Hematopoietic multipotent progenitor cell treated with erythropoietin and hydrocortisone succinate and interleukin-3 and kit ligand, for 17 days (in vitro differentiated cells): ENCODE measurements at places on chromosomes 1 and 21.

DNA sequence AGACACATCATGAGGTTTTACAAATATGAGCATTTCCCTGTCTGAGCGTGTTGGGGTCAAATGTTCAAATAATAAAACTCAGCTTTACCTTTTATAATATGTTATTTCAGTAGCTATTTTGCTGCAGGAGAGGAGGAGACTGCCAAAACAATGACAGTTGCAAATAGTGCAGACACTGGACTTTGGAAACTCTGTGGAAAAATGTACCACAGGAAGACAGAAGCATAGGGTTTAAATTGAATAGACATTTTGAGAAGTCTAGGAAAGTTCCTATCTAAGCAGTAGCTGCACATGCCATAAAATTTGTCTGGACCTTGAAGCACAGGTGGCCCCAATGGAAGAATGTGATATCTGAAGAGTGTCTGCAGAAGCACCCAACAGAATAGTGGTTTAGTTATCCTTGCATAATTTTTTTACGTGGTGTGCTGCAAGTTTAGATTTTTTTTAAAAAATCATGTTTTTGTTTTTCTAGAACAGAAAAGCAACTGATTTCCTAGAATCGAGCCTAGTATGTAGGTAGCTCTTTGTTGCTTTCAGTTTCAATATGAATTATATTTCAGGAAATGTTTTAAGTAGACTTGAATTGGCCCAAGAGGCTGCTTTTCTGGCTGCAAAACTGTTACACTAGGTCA, 14.0 kb upstream of the GBP5 start:
- no peak for DNase-seq

- DNase-seq = no peak
These were observed 45.7 kb downstream of the CAPZB start for GRCh38 chr1:19439464-19440171.

- peak; percentile 78 for DNase-seq
These were observed 2.4 kb upstream of the NFIA start for GRCh38 chr1:61079898-61080336.

DNA sequence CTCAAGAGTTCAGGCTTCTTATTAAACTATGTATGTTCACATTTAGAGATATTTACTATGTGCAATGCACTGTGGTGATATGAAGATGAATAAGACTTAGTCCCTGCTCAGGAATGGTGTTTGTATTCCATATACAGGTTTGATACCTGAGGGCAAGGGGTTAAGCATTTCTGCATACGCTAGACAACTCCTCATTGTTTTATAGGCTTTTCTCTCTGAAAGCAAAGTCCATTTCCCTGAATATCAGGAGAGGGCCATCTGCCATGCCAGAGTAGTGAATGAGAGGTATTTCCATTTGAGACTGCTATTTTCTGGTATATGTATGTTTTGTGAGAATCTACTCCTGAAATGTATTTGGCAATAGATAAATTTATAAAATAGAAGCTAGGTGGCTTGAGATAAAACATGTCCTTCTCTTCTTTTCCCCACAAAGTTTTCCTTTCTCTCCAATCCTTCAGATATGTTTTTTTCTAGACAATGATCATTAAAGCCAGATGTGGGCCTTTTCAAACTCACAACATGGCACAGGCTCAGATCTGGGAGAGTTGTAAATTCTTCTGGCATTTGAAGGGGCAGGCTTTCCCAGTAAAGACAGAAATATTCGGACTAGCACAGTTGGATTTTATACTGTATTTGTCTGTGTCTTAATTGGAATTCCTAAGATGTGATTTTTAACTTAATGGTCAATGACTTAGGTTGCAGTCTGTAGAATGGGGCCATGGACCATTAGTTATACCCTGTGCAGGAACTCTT, 73.3 kb upstream of the WDR26 start:
- no peak for DNase-seq

DNA sequence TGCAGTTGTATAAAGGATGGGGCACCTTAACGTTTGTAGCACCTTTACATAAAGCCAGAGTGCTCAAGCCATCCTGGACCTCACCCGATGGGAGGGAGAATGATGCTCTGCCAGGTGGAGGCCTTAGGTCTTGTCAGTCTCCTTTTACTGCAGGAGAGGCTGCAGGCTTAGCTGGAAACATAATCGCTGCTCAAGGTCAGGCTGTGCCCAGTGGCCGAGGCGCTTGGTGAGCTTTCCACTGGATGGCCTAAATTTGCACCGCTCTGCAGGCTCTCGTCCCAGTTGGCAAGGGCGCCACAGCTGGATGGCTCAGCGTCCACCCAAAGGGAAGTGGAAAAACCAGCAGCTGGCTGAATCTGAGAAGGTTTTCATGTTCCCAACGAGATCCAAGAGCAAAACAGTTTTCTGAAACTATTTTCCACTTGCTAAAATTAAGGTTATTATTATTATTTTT, 438.9 kb downstream of the CAMTA1 start:
- no peak for DNase-seq

- no peak for DNase-seq
These were observed 55.6 kb downstream of the SLX9 start for GRCh38 chr21:44995343-44995941.

DNA sequence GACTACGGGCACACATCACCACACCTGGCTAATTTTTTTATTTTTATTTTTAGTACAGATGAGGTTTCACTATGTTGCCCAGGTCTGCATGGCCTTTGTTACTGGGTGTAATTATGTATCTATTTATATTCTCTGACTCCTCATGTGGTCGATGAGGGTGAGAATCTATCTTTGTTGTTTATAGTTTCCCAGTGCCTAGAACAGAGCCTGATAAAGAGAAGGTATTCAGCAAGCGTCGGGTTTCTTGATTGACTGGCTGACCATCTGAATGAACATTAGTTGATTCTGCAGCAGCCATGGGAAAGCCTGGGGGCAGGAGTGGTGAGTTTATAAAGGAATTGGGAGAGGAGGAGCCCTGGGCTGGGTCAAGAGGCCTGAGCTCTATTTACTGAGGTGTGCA, 28.5 kb downstream of the SERINC2 start:
- no peak for DNase-seq

GRCh38 chr1:227946624-227947385, 927 bp downstream of the WNT9A start:
- DNase-seq = no peak

- no peak for DNase-seq
These were observed 90.3 kb downstream of the WLS start for GRCh38 chr1:68142036-68142435.

DNA sequence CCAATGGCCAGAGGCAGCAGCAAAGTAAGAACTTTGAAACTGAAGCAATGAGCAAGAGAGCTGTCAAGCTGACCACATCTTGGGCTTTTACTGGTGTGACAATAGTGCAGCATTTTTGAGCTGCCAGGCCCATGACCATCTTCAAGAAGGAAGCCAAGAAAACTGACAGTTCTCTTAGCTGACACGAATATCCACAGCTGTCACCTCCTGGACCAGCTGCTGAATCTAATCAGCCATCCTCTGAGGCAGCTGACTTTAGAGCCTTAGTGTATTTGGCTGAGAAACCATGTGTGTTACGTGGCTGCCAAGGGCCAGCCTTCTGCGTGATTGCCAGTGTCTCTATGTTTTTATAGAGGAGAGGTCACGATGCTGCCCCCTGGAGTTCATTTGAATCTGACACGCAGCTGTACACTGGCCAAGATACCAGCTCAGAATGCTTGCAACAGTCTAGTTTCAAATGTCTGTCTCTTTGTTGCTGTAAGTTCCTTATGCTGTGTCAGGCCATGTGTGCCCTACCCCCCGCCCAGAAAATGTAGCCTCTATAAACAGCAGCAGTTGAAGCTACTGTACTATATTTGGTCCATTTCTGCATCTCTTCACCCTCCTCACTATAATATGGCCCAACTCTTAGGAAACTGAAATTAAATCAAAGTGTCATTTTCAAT, 39.7 kb downstream of the PALMD start:
- DNase-seq = peak; percentile 15

DNA sequence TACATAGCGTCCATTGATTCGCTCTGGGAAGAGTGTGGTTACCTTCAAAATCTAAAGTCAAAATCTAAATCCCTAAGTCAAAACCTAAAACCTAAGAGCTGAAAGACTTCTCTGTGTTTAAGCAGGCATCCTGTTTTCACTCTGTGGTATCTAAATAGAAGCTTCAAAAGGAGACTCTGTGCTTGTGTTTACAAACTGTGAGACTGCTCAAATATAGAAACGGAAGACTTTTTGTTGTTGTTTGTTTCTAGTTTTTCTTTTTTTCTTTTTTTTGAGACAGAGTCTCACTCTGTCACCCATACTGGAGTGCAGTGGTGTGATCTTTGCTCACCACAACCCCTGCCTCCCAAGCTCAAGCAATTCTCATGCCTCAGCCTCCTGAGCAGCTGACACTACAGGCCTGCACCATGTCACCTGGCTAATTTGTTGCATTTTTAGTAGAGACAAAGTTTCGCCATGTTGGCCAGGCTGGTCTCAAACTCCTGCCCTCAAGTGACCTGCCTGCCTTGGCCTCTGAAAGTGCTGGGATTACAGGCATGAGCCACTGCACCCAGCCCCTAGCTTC, 425.9 kb downstream of the SMYD3 start:
- no peak for DNase-seq
